Stimulated activated CD4-positive, alpha-beta T cell treated with anti-CD3 and anti-CD28 coated beads, Interleukin-15, amount 100 ng/mL, for 1 hour (primary cell): ENCODE measurements at places on chromosomes 6 and 20.

DNA sequence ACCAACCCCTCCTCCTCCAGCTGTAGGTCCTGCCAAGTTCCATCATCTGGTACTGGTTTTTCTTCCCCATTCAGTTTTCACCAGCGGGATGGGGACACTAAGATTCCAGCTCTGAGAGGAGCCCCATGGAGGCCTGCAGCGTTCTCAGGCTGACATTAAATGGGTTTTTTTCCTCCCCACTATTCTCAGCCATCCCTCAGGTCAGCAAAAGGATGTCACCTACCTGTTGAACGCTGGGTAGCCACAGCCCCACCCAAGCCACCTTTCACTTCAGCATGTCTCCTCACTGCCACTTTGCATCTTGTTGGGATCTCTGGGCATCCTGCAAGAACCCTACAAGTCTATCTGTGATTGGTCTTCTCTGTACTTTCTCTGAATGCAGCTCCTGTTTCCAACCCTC lies 6.8 kb downstream of the KCNK17 start:
- DNase-seq = no peak

DNA sequence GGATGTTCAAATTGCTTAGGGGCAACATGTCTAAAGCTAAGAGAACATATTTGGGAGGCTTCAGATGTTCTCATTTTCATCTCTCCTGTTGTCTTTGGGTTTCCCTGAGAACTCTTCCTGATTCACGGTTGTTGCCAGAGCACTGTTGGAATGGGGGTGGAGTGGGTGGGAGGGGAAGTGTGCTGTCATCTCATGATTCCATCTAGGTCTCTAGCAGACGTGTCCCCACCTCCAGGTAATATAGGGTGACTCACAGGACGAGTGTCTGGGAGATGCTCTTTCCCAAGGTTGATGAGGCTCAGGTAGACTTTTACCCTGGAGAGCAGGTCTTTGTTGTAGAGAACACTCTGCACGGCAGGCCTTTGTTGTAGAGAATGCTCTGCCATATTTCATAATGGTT lies 636.9 kb downstream of the QKI start:
- no peak for DNase-seq

- no peak for DNase-seq
Observed at GRCh38 chr20:43755390-43755789, 28.6 kb upstream of the GTSF1L start.

DNA sequence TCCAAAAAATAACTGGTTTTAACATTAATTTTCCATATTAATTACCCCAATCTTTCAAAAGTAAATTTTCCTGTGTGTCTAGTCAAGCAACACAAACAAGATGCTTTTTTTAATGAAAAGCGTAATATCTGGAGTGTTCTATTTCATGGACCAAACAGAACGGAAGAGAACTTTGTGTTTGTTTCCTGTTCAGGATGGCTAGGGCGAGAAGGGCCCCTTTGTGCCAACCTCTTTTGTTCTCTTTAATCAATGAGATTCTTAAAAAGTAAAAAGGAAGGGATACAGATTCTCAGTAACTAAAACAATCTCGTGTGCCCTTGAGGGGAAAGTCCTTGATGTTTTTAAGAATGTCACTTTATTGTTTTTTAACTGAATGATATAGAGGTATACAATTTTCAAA lies 55.7 kb downstream of the GNAS start:
- DNase-seq = no peak

DNA sequence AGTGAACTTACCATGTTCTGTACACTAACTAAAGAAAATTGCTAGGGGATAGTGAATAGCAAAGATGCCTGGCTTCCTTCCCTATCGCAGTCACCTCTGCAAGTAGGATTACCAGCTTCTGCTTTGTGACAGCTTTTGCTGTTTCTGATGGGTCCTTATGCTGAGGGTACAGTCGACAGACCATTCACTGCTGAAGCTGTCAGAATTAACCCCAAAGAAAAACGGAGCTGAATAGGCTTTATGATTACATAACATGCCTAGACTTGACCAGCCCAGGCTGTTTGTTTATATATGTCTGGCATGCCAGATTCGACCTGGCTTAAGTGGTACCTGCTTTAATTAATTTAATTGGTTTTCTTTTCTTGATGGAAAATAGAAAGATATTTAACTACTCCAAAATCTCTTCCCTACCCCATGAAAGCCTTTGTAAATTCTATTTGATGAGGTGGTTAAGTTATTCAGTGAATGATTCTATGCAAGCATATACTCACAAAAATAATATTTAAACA lies 21.7 kb upstream of the PRELID3B start:
- DNase-seq = no peak

GRCh38 chr20:47800623-47801022 lies 15.3 kb upstream of the SULF2 start:
- DNase-seq = no peak

GRCh38 chr20:52724541-52724940 lies 247.6 kb upstream of the TSHZ2 start:
- no peak for DNase-seq

- peak; percentile 54 for DNase-seq
Observed at GRCh38 chr6:168884646-168885086, 369.0 kb downstream of the THBS2 start.

GRCh38 chr20:37941992-37942391 lies 39.1 kb downstream of the VSTM2L start:
- no peak for DNase-seq

DNA sequence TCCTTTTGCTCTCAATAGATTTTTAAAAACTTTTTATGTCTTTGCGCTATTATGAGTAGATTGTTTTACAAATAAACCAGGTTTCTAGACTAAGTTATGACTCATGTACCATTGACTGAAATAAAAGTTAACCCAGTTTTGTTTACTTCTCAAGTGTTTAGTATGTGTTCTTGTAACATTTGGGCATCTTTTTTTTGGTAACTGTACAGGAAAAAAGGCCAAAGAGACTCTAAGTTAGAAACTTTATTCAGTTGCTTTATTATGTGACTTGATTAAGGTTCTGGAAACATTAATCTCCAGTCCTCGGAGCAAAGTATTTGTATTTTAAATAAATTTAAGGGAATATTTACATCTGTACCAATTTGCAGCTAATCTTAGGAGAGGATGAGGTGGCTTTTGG lies 2.9 kb downstream of the NKAIN2 start:
- no peak for DNase-seq

- DNase-seq = no peak
Observed at GRCh38 chr20:20241976-20242375, 125.9 kb upstream of the INSM1 start.

GRCh38 chr20:34955231-34956040 lies at the start of the genes GSS and MYH7B:
Gene GSS (minus strand): TSS chr20:34955806. CDS start chr20:34951852, 3,954 bp downstream.
Gene MYH7B (plus strand): TSS chr20:34955868. CDS start chr20:34978006, 22,138 bp downstream.
- peak; percentile 99 for DNase-seq

DNA sequence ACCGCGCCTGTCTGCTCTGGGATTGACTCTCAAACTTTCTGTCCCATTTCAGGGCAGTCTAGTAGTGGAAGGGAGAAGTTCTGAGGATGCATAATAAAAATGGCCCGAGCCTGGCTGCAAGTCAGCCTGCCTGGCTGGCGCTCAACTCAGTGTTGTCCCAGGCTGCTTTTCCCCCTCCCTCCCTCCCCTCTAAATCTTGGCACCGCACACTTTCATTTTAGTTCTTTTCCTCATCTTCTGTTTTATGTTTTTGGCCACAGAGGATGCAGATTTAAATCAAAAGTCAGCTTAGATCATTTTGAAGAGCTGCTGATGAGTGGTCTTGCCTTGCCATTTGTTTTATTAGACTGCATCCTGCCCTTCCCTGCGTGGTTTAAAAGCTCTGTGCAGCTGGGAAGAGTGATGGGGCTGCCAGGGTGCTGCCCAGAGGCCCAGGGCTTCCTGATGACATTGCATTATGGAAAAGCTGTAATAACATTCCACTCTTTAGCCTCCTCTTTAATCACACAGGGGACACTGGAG lies 6.5 kb upstream of the UQCC2 start:
- DNase-seq = no peak

DNA sequence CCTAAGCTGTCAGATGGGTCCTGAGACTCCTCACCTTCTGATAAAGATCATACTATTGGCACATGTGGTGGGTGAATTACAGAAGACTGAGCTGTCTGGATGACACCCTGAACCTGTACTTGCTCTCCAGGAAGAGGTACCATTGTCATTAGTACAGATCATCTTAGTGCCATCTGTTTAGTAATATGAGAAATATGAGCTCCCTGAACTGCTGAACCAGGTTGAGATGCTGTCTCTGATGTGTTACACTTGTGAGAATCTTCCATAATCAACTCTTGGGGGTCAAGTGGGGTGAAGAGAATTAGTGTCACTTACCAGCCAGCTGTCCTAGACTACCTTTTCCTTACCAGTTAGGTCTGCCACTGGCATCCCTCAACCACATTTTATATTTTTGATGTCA lies 531.0 kb downstream of the EPHA7 start:
- no peak for DNase-seq

DNA sequence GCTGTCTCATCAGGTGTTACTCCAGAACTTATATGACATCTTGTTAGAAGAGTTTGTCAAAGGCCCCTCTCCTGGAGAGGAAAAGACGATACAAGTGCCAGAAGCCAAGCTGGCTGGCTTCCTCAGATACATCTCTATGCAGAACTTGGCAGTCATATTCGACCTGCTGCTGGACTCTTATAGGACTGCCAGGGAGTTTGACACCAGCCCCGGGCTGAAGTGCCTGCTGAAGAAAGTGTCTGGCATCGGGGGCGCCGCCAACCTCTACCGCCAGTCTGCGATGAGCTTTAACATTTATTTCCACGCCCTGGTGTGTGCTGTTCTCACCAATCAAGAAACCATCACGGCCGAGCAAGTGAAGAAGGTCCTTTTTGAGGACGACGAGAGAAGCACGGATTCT lies 43.7 kb upstream of the SMIM28 start:
- no peak for DNase-seq

DNA sequence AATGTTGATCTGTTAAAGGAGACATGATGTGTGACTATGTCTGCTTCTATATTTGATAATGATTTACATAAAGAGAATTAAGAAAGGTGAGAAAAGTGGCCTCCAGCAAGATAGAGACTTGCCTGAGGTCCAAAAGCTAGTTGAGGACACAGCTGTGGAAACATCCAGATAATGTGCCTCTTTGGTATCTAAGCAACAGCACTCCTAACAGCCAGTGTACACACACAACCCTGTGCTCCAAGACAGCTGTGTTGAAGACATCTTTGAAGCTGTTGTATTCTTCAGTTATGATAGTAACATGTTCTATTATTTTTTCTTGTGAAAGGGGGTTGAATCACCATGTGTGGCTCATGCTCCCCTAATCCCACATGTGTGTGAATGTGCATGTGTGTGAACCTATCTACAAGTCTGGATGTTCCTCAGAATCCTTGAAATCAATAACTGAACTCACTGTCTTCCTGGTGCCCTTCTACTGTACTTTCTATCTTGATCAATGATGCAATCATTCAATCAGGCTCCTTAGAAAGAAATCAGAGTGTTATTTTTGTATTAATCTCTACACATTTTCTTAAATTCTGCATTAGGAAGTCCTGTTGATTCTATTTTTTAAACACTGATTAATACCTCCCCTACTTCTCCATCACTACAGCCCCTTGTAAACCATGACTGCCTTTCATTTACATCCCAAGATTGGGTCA lies 116.7 kb upstream of the SSTR4 start:
- no peak for DNase-seq

- no peak for DNase-seq
Observed at GRCh38 chr6:36334832-36335459, 1.7 kb downstream of the BNIP5 start.

DNA sequence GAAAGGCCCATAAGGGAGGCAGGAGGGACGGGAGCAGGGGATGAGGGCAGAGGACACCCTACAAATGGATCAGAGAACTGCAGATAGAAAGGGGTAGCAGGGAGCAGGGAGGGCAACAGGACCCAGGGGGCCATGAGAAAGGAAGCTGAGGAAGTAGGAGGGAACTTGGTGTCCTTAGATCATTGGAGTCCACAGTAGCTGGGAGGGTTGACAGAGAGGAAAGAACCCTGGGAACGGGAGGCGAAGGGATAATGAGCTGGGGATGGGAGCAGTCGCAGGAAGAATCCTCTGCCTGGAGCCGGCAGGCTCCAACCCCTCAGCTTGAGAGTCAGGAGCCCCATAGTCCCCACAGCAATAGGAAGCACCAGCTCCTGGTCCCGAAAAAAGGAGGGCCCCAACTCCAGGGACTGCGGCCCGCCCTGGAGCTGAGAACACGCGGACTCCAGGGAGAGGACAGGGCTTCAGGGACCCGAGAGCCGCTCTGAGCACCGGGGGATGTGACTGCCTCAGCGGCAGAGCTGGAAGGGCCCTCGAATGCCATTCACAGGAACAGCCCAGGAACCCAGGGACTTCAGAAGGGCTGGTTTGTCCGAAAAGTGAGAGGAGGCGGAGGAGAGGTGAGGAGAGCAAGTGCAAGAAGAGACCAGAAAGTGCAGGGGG lies 32.7 kb downstream of the HLA-A start:
- DNase-seq = no peak

DNA sequence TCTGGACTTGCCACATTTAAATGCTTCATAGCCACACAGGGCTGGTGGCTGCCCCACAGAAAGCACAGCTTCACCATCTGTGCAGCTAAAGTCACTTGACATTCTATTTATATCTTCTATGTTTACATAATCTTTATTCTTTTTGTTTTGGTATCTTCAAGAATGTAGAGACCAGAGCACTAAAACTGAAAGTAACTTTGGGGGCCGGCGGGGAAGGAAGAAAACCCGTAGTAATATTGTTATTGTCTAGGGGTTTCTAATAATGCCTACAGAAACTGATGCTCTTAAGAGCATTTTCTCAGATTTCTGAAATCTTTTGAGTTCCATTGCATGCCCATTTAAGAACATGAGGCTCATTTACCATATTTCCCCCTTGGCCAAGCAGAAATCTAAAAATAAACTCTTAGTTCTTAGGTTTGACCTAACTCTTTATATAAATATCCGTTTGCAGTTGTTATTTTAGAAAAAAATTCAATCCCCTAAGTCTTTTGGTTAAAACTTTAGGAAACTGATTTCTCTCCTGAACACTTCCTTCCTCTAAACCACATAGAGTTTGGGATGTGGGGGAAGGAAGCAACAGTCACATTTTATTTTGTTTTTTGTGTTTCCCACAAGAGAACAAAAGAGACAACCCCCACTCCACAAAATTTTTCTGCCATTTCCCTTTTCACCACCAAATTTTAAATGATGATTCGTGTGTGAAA lies 207.6 kb downstream of the OGFRL1 start:
- no peak for DNase-seq

DNA sequence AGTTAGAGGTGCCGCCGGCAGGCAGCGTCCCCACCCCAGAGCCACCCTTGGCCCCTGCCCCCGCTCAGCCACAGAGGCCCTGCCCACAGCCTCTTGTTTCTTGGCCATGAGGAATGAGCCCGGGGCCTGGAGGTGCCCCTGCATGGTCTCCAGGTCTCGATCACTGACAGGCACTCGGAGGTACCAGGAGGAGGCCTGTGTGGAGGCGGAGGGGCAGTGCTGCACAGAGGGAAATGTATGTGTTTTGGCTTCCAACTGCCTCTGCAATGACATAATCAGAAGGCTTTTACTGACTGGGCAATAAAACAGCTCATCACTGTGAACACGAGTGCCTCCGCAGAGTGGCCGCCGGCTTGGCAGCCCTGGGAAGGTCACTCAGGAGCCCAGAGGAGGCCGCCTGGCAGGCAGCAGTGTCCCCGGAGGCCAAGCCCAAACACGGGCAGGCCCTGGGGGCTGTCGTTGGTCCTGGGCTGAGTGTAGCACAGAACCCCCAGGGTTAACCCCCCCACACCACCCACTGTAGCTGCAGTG lies 61.1 kb upstream of the GATA5 start:
- no peak for DNase-seq

- DNase-seq = no peak
Observed at GRCh38 chr6:169972101-169972651, 220.8 kb downstream of the ERMARD start.

GRCh38 chr6:26156850-26157250 lies 69.6 kb downstream of the HFE start:
- peak; percentile 18 for DNase-seq
